ENCODE measurements at places on chromosomes 7 and 10.

GRCh38 chr10:33071857-33072256 lies 113.8 kb upstream of the ITGB1 start:
- no peak for DNase-seq

- DNase-seq: peak; percentile 2
Observed at GRCh38 chr7:30322271-30323005, 38.0 kb downstream of the ZNRF2 start.

DNA sequence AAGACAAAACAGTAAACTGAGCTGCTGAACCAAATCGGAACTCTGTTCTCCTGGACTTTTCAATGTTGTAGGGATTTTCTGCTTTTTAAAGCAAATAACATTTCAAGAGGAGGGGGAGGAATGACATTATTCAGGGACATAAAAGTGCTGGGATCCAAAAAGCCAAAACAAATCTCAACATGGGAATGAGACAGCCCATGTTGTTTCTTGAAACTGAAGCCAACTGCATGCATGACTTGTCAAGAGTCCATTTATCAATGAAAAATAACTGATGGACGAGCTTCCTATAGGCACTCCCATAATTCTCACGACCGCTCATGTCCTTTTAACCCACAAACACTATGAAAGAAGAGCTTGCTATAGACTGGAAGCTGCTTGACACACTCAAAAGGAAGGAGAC lies 27.8 kb downstream of the FAM53B start:
- no peak for DNase-seq

- DNase-seq: no peak
Observed at GRCh38 chr10:70952401-70952800, 64.0 kb upstream of the PCBD1 start.

DNA sequence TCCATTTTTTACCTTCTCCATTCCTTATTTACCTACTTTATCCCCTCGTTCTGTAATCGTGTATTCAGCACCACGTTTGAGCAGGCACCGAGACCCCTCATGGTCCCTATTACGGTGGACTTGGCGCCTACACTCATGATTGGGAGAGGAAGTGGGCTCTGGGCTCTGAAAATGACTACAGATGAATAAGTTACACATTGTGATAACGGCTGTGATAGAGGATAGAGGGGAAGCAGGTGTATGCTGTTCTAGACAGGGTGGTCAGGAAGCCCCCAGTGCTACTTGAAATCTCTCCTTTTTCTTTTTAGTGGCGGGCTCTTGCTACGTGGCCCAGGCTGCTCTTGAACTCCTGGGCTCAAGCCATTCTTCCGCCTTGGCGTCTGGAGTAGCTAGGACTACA lies 59.8 kb downstream of the CAMK1D start:
- DNase-seq: no peak

GRCh38 chr7:157574120-157574825 lies 237.5 kb downstream of the DNAJB6 start:
- DNase-seq: no peak

GRCh38 chr7:98470485-98471240 lies 69.8 kb upstream of the BAIAP2L1 start:
- peak; percentile 29 for DNase-seq

GRCh38 chr7:41792120-41792519 lies 89.2 kb upstream of the INHBA start:
- DNase-seq: no peak

GRCh38 chr7:129298268-129298893 lies 73.6 kb downstream of the AHCYL2 start:
- peak; percentile 16 for DNase-seq

- no peak for DNase-seq
Observed at GRCh38 chr7:134246761-134247160, 70.0 kb downstream of the SLC35B4 start.

DNA sequence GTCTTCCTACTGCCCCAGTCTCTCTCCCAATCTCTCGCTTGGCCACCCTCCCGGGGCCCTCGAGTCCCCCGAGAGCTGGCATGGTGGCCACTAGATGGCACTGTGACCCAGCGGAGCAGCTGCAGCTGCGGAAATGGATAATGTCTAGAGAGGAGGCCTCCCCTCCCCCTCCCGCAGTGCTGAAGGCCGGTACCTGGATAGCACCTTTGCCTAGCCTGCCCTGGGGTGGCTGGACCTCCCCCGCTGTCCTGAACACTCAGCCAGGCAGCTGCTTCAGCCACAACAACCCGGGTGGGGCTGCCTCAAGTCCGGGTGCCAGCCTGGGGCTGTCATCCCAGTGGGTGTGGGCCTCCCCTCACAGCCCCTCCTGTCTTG lies 65.2 kb downstream of the GOLGA7B start:
- DNase-seq: peak; percentile 59

- DNase-seq: no peak
Observed at GRCh38 chr7:47345857-47346298, 236.0 kb downstream of the TNS3 start.

DNA sequence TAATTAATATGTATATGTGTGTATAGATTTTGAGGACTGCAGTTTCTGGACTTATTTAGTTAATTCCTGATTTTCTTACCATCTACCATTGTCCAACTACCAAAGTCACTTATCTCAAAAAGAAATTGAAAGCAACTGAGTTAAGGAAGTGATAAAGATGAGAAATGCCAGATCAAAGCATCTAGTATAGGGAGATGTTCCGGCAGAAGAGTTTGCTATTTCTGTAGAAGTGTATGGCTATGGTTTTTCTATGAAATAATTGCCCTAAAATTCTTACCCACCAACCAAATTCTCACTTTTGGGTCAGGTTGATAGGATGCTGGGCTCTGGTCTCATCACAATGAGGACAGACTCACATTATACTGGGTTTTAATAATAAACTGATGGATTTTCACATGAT lies 64.0 kb upstream of the RAB11FIP2 start:
- no peak for DNase-seq

DNA sequence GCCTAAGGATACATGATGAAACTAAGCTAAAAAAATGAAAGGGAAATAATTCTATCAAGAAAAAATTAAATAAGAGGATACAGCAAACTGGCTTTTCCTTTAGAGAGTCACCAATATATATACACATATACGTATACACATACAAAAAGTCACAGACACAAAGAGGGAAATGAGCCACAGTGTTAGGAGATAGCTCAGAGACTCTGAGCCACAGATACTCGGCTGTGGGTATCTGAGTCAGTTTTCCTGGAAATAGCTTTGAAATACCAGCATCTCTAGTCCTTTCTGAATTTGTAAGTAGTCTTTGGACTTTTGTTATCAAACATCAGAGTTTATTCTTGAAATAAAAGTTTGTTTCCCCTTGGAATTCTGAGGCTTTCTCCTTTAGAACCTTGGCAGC lies 111.8 kb downstream of the TBXAS1 start:
- no peak for DNase-seq

DNA sequence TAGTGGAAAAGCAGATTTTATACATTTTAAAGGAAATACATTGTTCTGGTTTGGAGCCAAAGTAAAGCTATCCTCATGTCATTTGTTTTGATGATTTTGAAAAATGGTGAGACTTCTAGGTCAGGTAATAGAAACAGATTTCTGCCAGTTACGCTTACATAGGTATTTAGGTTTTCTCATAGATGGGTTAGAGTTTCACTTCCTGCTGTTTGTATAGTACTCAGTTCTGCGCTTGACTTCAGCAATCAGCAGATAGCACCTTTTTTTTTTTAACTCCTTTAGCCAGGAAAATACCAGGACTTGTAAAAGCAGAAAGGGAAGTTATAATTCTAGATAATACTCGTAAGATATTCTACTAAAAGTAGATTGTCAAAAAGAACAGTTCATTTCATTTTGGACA lies 209.8 kb upstream of the POM121L12 start:
- no peak for DNase-seq

DNA sequence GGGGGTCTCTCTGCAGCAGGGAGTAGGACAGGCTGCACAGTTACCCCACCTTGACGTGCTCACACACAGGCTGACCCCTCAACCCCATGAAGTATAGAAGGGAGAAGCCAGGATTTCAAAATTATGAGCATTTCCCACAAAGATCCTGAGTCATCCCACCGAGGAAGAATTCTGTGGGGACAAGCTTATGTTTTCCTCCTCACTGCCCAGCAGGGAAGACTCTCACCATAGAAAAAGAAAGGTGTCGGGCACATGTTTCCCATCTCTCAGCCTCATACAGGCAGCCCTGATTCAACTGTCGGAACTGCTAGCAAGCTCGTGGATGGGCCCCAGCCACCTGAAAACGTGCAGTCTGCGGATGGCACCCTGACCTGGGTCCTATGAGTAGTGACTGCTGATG lies 499.7 kb upstream of the MKI67 start:
- no peak for DNase-seq

DNA sequence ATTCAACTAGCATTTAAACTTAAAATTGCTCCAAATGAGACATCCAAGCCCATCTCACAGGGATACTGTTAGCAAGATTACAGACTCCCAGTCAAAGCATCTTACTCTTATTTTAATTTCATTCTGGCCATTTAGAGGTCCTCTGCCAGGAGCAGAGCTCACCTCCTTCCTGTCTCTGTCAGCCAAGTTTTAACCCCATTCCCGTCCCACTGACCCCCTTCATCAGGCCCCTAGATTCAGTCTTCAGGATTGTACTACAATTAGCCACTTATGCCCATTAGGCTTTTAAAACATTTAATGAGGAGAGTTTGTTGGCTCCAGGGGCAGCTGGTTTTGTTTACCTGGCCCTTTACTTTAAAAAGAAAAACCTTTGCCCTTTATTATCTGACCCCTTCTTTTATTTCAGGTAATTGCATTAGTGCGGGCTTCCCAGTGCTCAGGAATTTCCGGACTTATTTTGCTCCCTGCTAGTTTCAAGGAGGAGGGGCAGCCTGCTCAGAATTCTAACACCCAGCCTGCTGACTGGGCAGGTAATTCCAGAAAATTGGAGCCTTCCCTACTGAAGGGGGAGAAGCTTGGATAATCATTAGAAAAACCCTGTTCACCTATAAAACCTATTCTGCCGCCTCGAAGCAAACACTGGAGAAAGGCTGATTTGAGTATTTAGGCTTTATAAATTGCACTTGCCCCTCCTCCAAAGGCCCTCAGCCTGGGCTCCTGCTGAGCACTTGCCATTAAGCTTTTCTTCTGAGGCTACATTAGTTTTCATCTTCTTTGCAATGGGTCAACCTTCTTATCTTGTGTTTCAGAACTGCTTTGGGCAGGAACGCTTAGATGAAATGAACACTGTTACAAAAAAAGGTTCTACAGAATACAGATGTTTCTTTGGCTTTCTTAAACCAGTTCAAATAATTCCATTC lies 200.5 kb upstream of the HPS1 start:
- no peak for DNase-seq

GRCh38 chr10:19929506-19930140 lies 113.4 kb downstream of the PLXDC2 start:
- DNase-seq: no peak

DNA sequence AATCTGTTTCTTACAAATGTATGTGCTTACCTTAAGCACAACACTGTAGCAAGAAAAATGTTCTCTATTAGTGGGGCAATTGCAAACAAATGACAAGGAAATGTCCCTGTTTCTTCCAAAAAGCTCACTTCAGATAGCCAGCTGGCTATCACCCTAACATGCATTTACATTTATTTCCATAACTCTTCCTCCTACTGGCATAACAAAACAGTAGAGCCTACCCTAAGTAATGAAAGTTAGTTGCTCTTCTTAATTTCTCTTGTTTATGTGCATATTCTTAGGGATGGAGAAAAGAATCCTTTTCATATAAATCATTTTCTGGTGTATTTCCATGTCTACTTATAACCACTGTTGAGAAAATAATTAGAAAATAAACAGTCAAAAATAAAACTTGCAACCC lies 100.4 kb downstream of the SGMS1 start:
- DNase-seq: no peak

DNA sequence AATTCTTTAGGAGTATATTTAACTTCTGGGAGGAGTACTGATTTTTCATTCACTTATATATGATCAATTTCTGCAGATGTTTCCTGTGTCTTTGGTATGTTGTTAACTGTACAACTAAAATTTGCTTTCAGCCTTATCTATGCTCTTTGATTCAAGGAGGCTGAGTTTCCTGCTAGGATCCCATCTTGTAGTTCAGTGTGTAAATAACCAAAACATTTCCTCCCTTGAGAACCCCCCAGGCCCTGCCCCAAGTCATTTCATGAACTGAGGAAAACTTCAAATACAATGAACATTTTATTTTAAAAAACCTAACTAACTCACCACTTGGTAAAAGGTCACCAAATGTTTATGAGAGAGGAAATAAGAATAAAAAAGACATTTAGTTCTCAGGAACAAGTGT lies 55.5 kb downstream of the VWA2 start:
- no peak for DNase-seq

- DNase-seq: no peak
Observed at GRCh38 chr10:126227762-126228134, 160.5 kb downstream of the ADAM12 start.

GRCh38 chr7:117470777-117471176 lies 9.0 kb upstream of the CFTR start:
- no peak for DNase-seq

DNA sequence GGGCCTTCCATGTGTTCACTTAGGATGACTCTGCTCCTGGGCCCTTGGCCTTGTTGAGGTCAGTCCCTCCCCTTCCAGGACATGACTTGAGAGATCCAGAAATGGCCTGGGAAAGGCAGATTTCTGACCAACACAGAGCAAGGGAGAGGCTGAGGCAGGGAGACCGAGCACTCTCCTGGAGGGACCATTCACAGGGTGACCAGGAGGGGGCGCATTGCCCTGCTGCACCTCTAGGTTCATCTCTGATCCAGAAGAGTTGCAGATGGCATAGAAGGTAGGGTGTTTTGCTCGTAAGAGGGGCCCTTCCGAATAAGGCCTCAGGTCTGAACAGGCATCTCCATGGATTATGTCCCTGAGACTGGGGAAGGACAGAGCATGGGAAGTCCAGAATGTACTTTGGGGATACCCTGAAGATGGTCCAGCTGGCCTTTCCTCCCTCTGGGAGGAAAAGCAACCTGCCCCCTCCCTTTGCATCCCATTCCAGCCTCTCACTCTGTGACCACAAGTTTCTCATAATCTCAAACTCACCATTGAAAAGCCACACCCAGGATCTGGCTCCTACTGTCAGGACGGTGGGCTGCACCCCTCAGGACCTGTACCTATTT lies 6.6 kb downstream of the DMBT1 start:
- no peak for DNase-seq

DNA sequence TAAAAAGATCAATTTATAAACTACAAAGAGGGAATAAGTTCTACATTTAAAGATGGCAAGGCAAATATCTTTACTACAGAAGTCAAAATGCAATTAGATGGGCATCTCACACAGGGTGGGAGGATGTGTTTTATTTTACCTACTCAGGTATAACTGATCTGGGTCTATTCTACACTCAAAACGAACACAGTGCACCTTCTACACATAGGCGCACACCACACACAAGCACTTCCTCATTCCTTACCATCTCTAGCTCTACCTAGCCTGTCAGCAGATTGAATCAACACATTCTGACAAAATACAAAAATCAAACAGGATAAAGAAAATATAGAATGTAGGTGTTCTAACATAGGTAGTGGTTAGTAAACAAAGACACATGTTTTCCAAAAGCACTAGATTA lies 64.8 kb downstream of the SGCE start:
- DNase-seq: no peak

- no peak for DNase-seq
Observed at GRCh38 chr10:58140691-58141347, 126.9 kb downstream of the IPMK start.

Data from CD4-positive, alpha-beta T cell treated with Interferon gamma for 1 hour (primary cell).